ENCODE measurements at places on chromosomes 11 and 22. TPM values are rescaled to one million over a fixed set of nuclear protein-coding genes. Genes with fewer than 3 reads are reported as not detected.

Gene TLCD5
- total RNA-seq = 10.7 TPM

Gene PICK1
- 33.9 TPM for total RNA-seq

Gene F2
- not detected for total RNA-seq

Gene CYTH4
- total RNA-seq = 78.0 TPM

Gene C1QTNF6
- 1.9 TPM for total RNA-seq

Gene CSNK1E
- 140 TPM for total RNA-seq

Gene IL10RA
- 36.4 TPM for total RNA-seq

Gene MGAT3
- 3.2 TPM for total RNA-seq

Gene NRIP3
- total RNA-seq = 2.1 TPM

Gene MS4A6A
- total RNA-seq = 111 TPM

Gene DDB1
- 122 TPM for total RNA-seq

Gene IFITM1
- 220 TPM for total RNA-seq

Gene SYT13
- total RNA-seq = not detected

Gene P2RX6
- total RNA-seq = 0.81 TPM

Measured in thoracic aorta (tissue), 2 donors.